ENCODE measurements at places on chromosomes 3 and 15. TPM values are rescaled to one million over a fixed set of nuclear protein-coding genes. Genes with fewer than 3 reads are reported as not detected.

DNA sequence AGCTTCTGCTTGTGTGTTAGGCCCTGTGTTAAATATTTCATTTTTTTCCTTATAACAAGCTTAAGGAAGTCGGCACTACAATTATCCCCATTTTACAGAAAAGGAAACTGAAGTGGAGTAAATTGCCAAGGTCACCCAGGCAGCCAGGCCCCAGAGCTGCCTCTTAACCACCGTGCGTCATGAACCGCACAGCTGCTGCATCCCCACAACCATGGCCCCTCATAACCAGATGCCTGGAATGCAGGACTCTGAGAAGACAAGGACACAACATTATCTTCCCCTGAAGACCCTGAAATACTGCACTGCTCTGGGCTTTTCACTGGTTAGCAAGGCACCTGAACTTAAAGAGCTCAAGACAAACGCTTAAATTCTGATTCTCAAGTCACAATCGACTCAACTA is 14.6 kb downstream of the LRIG1 start:
- DNase-seq, result no peak

DNA sequence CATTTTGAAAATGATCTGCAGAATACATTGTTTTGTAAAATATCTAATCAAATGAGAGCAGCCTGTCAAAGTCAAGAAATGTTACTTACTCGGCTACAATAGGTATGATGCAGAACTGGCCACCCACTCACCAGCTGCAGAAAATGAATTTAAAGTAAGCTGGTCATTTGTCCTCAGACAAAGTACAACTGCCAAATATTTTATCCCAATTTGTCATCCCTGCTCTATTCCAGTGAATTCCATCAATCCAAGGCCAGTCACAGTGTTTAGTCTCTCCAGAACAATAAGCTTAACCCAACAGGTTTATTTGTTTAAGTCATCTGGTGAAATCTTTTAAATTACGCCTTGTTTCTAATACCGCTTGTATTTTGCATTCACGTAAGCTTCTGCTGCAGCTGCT is 46.6 kb upstream of the TCF12 start:
- DNase-seq, result no peak

TUSC7 gene
- total RNA-seq, result not detected

PPP2R3A gene
- 0.03 TPM for total RNA-seq

SLC28A2 gene
- total RNA-seq, result not detected

TFRC gene
- 554 TPM for total RNA-seq

EXD1 gene
- not detected for total RNA-seq
